ENCODE measurements at places on chromosomes 2 and 18.
A peak's percentile ranks its signal among the peaks of the same experiment; 100 is the strongest.

- no peak for DNase-seq
These were observed 170.6 kb downstream of the ALPK2 start for GRCh38 chr18:58458304-58458703.

- DNase-seq, result no peak
These were observed 98.8 kb upstream of the NCKAP5 start for GRCh38 chr2:133667085-133667484.

DNA sequence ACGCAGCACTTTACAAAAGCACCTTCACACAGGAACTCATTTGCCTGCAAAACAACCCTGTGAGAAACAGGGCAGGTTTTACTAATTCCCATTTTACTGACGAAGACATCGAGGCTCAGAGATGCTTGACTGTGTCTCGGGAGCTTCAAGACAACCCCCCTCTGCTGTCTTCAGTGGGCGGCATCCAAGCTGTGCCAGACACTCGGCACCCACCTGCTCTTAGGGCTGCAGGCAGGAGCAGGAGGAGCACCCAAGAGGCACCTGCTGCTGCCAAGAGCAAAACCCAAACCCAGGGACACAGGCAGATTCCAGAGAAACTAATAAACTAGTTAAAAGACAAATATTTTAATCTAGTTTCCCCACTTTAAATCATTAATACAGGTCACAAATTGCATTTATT is 67.9 kb downstream of the PPP4R1 start:
- DNase-seq, result no peak

GRCh38 chr2:75523313-75524275 is 37.1 kb downstream of the EVA1A start:
- DNase-seq, result no peak

- no peak for DNase-seq
These were observed 605.5 kb downstream of the SATB2 start for GRCh38 chr2:198852248-198852647.

DNA sequence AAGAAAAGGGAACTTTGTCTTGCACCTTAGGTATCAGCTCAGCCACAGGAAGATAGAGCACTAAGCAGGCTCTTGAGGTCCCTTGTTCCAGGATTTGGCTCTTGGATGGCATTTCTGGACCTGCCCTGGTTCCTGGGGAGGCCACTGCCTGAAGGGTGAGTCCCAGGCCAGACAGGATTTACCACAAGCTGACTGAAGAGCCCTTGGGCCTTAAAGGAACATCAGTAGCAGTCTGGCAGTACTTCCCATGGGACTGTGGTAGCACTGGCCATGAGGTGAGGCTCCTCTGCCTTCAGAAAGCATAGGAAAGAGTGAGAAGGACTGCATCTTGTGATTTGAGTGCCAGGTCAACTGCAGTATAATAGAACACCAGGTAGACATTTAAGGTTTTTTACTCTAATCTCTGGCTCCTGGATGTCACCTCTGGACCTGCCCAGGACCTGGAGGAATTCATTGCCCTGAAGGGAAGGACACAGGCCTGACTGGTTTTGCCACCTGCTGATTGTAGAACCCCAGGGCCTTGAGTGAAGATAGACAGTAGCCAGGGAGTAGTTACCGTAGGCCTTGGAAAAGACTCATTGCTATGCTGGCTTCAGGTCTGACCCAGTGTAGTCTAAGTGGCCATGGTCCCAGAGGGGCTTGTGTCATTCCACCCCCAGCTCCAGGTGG is 154.4 kb upstream of the CREB1 start:
- DNase-seq, result no peak

- DNase-seq, result no peak
These were observed 838.7 kb downstream of the RNF144A start for GRCh38 chr2:7755879-7756278.

- DNase-seq, result no peak
These were observed 1141.8 kb downstream of the RPIA start for GRCh38 chr2:89833116-89833779.

- DNase-seq, result no peak
These were observed 7.5 kb downstream of the WDPCP start for GRCh38 chr2:63580651-63581297.

- no peak for DNase-seq
These were observed 48.4 kb upstream of the IGFBP5 start for GRCh38 chr2:216743781-216744180.

- DNase-seq, result no peak
These were observed 307.9 kb upstream of the MEIS1 start for GRCh38 chr2:66127061-66127460.

- no peak for DNase-seq
These were observed 432.8 kb upstream of the LRRTM4 start for GRCh38 chr2:77954931-77955330.

DNA sequence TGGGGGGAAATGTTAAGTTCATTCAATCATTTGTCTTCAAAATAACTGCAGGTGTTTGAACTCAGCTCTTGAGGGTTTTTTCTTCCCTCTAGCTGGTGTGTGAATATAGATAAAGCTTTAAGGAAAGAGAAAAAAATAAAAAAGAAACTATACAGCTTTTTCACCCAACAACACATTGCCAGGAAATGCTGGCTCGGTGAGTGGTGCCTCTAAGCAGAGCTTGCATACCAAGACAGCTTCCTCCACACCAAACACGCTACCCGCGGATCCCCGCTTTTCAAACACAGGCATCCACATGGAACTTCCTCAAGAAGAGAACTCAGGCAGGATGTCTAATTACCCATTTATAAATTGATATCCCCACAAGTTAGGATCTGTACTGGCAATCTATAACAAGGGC is 69.8 kb upstream of the TANK start:
- DNase-seq, result peak; percentile 31

GRCh38 chr2:239694487-239694886 is 293.7 kb upstream of the HDAC4 start:
- no peak for DNase-seq

DNA sequence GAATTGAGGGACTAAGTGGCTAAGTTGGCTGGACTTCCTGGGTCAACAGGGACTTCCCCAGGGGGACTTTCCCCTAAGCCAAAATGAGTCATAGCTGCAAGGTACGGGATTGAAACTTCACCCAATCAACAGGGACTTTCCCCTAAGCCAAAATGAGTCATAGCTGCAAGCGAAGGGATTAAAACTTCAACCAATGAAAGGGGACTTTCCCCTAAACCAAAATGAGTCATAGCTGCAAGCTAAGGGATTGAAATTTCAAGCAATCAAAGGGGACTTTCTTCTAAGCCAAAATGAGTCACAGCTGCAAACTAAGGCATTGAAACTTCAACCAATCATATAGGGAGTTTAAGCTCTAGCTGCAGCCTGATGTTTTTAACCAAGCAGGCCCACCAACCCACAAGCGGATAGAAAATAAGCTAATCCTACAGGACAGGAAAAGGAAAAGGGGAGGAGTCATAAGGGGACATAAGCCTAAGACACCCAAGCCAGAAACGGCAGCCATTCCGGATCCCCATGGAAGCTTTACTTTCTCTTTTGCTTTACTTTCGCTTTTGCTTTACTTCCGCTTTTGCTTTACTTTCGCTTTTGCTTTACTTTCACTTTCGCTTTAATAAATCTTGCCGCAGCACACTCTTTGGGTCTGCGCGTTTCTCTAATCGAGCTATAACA is 1375.4 kb upstream of the CELF4 start:
- peak; percentile 95 for DNase-seq

DNA sequence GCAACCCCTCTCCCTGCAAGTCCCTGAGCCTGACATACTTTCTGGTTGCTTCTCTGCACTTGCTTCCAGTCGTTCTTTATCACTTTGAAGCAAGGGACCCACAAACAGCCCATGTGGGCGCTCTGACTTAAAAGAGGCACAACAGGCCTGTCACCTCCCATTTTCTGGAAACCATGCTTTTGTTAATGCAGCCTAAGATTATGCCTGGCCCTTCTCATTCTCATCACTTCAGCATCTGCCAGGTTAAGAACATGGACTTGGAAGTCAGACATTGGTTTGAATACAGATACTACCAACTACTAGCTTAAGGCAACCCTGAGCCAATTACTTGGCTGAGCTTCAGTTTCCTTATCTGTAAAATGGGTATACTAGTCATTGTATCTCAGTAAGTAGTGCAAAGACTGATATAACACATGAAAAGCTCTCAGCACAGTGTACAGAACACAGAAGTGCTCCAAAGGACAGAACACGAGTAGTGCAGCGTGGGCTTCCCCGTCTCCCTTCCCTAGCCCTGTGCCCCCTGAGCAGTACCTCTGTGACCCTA is 141.4 kb downstream of the TNS1 start:
- DNase-seq, result no peak

- no peak for DNase-seq
These were observed 110.3 kb downstream of the SMAD7 start for GRCh38 chr18:48840491-48840877.

DNA sequence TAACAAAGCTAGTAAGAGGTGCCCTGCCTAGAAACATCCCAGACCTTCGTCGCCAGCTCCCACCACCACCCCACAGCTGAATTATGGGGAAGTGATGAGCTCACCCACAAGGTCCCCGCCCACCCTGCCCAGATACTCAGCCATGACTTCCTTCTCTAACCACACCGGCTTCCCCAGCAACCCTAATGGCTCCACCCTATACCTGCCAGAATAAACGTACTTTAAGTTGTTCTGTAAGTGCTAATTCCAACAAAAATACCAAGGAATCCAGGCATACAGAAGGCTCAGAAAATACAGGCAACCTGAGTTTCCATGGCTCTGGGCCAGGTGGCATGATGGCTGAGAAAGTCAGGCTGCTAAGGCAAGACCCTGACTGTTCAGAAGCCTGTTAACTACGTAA is 39.1 kb downstream of the TMEM163 start:
- DNase-seq, result peak; percentile 51

DNA sequence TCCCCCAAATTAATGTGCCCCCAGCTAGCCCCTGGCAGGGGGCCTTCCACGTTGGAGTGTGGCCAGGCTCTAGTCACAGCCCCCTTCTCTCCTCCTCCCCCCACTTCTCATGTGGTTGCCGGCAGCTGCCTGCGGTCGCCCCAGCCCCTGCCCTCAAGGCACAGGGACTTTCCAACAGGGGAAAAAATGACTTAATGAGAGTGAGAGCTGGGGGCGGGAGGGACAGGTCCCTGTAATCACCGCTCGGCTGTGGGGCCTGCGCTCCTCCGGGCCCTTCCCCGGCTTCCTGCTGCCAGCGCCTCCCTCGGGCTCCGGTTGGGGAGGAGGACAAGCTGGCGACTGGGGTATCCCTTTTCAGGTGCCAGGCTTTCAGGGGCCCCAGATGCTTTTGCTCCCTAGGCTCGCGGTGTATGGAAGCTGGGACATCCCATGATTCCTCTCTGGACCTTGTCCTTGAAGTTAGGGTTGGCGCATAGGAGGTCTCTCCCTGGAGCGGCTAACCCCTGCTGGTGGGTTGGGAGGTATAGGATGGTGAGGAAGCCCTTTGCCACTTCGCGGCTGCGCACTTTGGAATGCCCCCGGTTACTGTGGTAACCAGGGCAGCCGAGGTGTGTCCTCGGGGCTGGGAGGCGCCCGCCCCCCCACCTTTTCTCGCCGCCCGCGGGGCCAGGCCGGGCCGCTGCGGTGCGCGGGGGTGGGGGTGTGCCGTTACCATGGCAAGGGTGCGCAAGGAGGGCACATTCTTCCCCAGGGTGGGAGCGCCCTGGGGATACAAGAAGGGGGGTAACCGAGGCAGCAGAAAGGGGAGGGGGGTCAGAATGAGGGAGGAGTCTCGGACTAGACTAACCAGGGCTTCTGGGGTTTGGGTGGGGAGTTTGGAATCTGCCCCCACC is 16.1 kb downstream of the WNT10A start:
- DNase-seq, result peak; percentile 59

DNA sequence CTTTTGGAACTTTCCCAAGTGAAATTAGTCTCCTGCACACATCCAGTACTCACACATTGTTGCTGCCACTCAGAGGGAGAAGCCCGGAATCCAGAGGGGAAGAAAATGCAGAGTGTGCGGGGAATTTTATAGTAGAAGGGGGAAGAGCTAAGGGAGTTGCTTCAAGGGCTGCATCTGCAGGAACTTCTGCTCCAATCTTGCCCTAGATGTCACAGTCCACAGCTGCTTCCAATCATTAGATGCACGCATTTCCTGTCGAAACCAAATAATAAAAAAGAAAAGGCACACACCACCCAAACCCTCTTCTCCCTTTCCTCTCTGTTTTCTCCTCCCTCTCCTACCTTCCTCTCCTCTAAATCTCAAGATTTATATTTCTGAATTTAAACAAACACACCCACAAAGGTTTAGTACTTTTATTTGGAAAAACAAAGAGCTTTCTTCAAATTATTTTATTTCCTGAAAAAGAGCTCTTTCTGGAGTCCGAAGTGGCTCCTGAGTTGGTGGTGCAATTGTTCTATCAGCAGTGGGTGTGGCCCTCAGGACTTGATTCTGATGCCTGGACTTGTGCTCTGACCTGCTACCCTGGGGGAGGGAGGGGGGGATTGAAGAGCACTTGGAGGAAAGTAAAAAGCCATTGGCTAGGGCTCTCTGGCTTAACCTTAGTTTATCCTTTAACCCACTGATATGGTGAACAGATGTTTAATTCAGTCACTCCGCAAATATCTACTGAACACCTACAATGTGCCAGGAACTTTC is 72.0 kb downstream of the KCNE4 start:
- no peak for DNase-seq

- no peak for DNase-seq
These were observed 127.1 kb upstream of the TTC39C start for GRCh38 chr18:23887493-23887892.

DNA sequence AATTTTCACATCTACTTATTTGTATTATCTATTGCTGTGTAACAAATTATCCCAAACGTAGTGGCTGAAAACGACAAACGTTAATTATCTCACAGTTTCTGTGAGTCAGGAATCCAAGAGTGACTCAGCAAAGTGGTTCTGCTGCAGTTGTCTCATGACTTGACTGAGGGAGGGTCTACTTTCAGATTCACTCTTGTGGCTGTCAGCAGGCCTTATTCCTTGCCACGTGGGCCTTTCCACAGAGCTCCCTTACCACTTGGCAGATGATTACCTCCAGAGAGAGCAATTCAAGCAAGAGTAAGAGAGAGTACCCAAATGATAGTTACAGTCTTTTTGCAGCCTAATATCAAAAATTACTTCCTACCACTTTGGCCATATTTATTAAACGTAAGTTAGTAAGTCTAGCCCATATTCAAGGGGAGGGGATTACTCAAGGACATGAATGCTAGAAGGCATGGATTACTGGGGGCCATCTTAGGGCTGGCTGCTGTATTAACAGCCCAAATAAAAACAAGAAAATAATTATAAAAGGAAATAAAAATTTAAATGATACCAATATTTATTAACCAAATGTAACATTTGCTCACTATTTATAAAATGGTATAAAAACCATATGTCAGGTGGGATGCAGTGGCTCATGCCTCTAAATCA is 48.7 kb upstream of the NBEAL1 start:
- peak; percentile 92 for DNase-seq

GRCh38 chr2:99336804-99337112 is 431 bp upstream of the EIF5B start:
- DNase-seq, result no peak

DNA sequence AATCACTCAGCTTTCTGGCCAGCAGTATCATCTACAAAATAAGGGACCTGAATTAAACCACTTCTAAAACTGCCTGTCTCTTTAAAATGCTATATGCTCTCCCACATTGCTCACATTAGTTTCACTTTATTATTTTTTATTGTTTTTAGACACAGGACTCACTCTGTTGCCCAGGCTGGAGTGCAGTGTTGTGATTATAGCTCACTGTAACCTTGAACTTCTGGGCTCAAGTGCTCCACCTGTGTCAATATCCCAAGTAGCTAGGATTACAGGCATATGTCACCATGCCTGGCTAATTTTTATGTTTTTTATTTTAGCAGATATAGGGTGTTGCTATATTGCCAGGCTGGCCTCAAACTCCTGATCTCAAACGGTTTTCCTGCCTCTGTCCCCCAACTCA is 591.3 kb upstream of the ZNF804A start:
- no peak for DNase-seq

- no peak for DNase-seq
These were observed 35.6 kb upstream of the SPAG16 start for GRCh38 chr2:213248637-213249036.
